ENCODE measurements at places on chromosomes 3 and 15.
A peak's percentile ranks its signal among the peaks of the same experiment; 100 is the strongest.

DNA sequence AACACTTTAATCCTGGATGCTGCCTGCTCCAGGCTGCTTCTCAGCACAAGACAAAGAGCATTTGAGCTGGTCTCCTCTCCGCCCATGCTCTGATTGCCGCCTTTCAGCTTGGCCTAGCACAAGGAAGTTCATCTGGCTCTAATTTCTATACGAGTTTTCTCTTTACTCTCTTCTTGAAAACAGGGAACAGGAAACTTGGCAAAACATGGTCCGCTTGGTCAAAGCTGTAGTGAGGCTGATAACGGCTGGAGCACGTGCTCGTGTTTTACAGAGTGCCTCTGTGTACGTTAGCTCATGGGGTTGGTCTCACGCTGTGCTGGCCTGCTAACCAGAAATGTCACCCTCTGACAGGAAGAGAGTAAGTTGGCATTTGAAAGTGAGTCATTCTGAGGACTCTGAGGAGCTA lies 19.2 kb downstream of the RARRES1 start:
- DNase-seq, result no peak

DNA sequence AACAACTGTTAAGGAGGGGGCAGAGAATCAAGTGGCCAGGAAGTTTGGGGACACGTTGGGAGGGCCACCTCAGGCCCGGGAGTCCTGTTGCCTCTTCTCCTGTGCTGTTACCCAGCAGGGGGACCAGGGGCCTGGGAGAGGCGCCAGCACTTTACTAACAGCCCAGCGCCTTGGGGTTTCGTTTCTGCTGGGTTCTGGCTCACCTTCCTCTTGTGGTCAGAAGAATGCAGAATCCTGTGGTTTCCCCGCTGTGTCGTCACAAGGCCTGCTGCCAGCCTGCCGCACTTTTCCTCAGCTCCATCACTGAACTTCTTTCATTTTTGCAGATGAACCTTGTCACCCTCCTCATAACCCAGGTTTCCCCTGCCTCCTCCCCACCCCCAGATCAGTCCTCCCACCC lies 67.7 kb downstream of the SLC30A4 start:
- DNase-seq, result peak; percentile 37

GRCh38 chr15:69217381-69217780 lies 56.9 kb downstream of the GLCE start:
- DNase-seq, result no peak

DNA sequence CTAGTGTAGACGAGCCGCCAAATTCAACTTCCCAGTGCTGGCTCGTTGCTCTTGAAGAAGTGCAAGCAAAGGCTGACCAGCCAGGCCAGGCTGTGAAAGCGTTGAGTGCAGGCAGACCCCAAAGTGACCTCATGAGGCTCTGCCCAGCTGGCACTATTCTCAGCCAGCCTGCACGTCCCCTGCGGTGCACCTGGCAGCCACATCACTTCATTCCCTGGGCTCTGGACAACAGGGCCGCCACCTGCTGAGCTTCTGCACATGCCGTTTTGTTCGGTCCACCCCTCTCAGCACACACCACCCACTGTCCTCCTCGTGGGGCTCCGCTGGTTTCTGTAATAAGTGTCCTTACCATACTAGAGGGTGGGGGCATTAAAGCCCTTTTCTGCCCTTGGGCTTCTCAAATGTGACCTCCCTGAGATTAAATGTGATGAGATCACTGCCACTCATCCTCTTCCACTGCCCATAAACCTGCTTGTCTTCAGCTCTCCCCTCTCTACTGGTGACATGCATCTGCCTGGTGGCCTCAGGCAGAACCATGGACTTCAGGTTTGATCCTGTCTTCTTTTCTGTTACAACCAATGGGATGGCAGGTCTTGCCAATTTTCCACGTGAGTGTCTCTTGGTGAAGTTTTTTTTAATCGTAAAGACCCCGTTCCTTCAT lies 6.1 kb downstream of the RASGRF1 start:
- no peak for DNase-seq

DNA sequence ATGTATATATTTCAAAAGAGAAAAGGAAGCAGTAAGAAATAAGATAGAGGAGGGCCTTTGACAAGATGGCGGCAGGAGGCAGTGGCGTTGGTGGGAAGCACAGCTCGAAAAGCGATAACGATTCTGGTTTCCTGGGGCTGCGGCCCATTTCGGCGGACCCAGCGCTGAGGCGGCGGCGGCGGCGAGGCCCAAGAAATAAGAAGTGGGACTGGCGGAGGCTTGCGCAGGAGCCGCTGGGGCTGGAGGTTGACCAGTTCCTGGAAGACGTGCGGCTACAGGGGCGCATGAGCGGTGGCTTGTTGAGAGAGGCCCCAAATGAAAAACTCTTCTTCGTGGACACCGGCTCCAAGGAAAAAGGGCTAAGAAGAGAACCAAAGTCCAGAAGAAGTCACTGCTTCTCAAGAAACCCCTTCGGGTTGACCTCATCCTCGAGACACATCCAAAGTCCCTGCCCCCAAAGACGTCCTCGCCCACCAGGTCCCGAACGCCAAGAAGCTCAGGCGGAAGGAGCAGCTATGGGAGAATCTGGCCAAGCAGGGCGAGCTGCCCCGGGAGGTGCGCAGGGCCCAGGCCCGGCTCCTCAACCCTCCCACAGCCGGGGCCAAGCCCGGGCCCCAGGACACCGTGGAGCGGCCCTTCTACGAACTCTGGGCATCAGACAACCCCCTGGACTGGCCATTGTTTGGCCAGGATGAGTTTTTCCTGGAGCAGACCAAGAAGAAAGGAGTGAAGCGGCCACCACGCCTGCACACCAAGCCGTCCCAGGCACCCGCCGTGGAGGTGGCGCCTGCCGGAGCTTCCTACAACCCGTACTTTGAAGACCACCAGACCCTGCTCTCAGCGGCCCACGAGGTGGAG lies 624.3 kb downstream of the MCTP2 start:
- DNase-seq, result no peak

DNA sequence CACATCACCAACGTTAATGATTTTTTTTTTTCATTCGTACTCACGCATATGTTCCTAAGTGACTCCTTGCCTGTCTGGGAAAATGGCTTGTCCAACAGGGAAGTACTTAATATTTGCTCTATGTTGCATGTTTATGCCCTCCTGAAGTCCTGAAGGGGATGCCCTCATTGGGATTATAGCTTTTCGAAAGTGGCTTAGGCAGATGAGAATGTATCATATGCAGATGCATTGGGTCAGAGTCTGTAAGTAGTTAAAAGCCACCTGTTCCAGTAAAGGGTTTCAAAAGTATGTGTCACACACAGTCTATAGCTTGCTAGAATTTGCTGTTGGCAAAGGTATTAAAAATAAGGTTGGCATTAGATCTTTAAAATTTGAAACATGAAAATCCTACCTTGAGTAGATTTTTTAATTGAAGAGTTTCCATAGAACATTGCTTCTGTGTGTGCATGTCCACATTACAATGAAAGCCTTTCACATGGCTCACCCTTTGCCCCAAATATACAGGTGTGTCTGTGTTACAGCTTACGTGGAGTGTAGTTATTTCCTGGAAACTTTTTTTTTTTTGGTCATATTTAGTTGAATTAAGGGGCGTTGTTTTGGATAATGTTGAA lies 2.1 kb downstream of the ABHD17C start:
- no peak for DNase-seq

DNA sequence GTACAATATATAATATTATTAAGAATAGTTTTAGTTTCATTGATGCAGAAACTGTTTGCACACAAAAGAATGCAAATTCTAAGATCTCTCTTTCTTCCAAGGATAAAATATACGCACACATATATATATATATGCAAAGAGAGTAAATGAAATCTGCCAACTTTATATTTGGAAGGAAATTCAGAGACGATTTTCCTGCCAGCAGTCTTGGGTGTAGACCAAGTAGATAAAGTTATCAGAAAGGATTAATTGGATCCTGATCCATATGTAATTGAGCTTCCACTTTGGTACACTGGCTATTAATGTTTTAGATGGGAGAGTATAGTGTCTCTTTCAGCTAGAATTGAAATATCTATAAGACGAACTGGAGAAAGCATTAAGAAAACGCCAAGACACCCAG lies 295.4 kb upstream of the IL12A start:
- DNase-seq, result no peak

DNA sequence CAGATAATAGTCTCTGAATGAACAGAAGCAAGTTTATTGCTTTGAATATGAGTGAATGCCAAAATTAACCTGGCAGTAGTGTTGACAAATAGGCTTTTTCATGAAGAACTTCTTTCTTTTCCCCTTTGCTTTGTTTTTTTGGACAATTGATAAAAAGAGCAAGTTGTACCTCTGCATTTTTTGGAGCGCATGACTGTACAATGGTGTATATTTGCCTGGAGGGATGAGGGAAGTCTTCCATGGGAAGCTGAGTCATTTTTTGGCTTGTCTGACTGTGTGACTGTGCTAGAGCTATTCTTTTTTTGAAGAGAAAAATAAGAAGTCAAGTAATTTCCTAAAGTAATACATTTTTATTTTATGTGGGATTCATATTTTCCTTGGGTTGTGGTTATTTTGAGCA lies 186.9 kb downstream of the KLHL25 start:
- DNase-seq, result no peak

GRCh38 chr3:129606636-129607390 lies at the start of gene PLXND1:
PLXND1 (minus strand) TSS chr3:129606676; CDS start chr3:129606639, 37 bp downstream.
- no peak for DNase-seq

DNA sequence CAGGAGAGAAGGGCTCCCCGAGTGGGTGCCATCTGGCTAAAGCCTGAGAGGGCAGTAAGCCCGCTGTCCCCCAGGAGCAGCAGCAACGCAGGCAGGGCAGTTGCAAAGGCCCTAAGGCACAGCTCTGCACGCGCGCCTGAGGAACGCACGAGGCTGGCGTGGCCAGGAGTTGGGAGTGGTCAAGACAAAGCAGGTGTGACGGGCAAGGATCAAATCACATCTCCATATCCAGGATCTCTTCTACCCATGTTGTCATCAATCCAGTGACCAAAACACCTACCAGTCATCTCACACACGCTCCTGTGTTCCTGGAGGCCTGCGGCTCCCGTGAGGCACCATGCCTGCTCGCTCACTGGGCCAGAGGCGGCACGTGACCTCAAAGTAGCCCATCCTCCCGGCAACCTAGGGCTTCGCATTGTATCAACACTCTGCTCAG lies 59.5 kb downstream of the ERC2 start:
- DNase-seq, result no peak

DNA sequence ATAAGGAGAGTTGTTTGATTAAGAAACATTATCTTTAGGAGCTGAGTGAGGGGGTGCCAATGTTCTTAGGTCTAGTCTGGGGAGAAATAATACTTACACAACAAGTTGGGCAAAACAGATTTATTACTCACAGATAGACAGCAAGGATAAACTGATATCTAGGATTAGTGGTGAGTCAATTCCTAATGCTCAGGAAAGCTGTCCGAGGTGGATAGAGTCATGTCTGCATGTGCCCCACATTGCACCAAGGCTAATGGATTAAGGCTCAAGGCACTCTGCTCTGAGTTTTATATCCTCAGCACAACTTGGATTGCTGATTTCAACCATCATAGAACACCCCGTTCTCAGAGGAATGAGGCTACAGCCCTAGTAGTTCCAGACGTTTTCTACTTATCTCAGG lies 1042.3 kb downstream of the OTOL1 start:
- DNase-seq, result no peak

DNA sequence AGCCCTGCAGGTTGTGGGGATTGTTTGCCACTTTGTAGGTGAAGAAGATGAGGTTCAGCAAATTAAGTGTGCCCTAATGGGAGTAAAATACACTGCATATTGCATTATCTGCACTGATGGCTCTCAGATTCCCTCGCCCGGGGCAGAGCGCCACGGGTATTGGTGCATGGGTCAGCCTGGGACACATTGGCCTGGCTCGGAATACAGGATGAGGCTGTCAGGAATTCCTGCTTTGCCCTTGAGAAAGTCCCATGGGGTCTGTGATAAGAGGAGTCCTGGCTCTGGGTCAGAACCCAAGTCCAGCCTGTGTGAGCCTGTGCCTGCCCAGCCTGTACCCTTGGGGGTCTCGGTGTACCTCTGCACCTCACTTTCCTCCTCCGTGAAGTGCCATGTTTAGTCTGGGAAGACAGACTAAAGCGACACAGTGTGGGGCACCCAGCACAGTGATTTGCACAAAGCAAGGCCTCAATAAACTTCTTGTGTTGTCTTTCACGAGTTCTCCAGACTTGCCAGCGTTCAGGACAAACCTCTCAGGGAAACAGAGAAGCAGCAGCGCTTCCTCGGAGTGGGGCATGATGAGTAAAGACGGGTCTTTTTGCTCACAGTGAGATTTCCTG lies 107.6 kb downstream of the LRRK1 start:
- no peak for DNase-seq

DNA sequence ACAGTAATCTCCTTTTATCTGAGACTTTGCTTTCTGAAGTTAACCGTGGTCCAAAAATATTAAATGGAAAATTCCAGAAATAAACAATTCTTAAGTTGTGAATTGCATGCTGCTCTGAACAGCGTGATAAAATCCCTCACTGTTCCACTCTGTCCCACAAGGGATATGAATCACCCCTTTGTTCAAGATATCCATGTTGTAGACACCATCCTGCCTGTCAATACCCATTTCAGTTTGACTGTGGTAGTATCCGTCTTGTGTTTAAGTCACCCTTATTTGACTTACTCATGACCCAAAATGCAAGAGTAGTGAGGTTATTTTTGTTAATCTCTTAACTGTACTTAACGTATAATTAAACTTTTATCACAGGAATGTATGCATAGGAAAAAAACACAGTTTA lies 435.0 kb downstream of the SHQ1 start:
- DNase-seq, result no peak

- no peak for DNase-seq
Measured at GRCh38 chr3:157023226-157023625, 136.7 kb downstream of the CCNL1 start.

DNA sequence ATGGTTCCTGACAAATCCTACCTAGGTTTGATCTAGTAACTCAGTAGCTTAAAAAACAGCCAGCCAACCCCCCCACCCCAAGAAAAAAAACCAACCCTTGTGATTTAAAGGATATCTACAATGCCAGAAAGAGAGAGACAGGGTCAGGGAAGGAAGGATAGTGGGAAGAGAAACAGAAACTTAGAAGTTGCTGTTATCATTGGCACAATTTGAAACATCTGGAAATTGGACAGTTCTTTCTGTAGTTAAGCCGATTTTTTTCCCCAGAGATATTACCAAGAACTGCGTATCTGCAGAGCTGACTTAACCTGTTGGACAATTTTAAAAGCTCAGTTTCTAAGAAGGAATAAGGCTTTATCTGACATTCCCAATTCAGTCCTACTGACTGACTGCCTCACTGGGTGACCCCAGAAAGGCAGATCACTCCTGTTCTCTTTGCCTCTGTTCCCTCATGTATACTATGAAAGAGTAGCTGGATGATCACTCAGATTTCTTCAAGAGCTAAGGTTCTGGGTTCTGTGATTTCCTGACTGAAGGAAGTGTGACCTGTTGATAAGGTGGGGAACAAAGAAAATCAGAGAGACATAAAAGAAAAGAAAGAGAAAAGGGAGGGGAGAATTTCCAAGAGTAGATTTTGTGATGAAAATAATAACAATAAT lies 128.3 kb downstream of the MAP2K5 start:
- no peak for DNase-seq

- DNase-seq, result no peak
Measured at GRCh38 chr15:98315971-98316370, 332.4 kb upstream of the IGF1R start.

- DNase-seq, result no peak
Measured at GRCh38 chr15:33310481-33311311, at the start of gene RYR3. RYR3 (plus strand) TSS chr15:33310967; CDS start chr15:33311046, 79 bp downstream.

- no peak for DNase-seq
Measured at GRCh38 chr3:28973609-28974008, 307.3 kb upstream of the RBMS3 start.

- DNase-seq, result no peak
Measured at GRCh38 chr3:194212845-194213331, 76.9 kb downstream of the HES1 start.

All from OCI-LY7 (cell line).